Activated naive CD8-positive, alpha-beta T cell treated with anti-CD3 and anti-CD28 coated beads for 36 hours (primary cell): ENCODE measurements at places on chromosomes 5 and 9. TPM values are rescaled to one million over a fixed set of nuclear protein-coding genes. Genes with fewer than 3 reads are reported as not detected.
A peak's percentile ranks its signal among the peaks of the same experiment; 100 is the strongest.

- no peak for DNase-seq
Measured at GRCh38 chr9:113913426-113914195, 37.5 kb downstream of the ZNF618 start.

DNA sequence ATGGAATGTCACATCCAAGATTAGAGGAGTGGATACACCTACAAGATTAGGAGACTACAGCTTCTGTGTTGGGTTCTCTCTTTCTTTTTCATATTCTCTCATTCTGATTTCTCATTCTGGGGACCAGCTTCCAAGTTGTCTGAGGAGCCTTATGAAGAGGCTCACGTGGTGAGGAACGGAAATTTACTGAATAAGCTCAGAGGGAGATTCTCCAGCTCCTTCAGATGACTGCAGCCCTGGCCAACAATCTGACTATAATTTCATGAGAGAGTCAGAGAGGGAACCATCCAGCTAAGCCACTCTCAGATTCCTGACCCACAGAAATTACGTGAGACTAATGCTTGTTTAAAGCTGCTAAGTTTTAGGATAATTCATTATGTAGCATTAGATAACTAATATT lies 27.1 kb upstream of the TENT2 start:
- no peak for DNase-seq

The NPR3 gene
- not detected for total RNA-seq

The CCIN gene
- not detected for total RNA-seq

GRCh38 chr9:90469435-90469834 lies 173.2 kb downstream of the DIRAS2 start:
- DNase-seq: no peak

GRCh38 chr9:129289131-129289731 lies 111.2 kb upstream of the IER5L start:
- DNase-seq: no peak

DNA sequence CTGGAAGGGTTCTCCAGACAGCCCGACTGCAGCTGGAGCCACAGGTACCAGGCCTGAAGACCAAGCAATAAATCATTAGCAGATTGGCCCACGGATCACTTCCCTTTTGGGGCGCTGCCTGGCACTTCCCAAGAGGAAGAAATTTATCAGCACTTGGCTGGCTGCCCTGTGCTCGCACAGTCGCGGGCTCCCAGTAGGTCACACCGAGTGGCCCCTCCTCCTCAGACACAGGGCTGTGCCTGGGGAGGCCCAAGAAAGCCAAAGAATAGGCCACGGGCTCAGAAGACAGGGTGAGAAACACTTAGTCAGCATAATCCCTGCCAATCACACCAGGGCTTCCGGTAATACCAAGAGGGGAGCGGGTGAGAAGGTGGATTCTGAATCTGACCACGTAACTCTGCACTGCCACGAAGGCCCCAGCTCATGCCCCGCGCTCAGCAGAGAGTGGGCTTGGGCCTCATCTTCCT lies 115.7 kb upstream of the MSX2 start:
- DNase-seq: peak; percentile 4

DNA sequence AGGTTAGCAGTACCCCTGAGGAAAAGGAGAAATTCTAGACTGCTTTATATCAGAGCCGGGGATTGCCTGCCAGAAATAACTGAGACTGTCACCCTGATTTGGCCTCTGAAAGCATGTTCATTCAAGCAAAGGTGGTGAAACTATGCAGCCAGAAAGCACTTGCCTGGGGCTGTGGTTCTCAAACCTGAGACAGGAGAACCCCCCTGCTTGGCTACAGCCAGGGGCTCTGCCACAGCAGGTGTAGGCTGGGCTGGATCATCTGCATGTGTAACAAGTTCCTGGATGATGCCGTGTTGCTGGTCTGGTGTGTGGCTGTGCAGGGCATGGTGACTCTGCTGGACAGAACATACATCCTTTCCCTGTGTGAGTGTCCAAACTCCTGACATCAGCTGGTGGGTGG lies 157.8 kb downstream of the NXNL2 start:
- DNase-seq: no peak

The SLC25A2 gene
- 0.21 TPM for total RNA-seq

DNA sequence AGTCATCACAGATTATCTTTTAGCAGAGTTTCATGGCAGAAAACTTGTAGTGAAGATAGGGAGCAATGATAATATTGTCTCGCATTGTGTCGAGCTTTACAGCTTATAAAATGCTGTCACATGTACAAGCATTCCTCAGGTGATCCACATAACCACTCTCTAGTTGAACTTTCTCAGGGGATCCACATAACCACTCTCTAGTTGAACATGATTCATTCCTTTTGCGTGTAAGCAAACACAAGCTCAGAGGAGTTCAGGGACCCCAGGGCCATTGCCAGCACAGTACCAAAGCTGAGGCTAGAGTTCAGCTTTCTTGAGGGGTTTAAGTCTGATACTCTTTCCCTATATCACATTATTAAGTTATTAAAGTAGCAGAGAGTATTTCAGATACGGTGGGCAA lies 86.7 kb downstream of the CDH6 start:
- DNase-seq: no peak

DNA sequence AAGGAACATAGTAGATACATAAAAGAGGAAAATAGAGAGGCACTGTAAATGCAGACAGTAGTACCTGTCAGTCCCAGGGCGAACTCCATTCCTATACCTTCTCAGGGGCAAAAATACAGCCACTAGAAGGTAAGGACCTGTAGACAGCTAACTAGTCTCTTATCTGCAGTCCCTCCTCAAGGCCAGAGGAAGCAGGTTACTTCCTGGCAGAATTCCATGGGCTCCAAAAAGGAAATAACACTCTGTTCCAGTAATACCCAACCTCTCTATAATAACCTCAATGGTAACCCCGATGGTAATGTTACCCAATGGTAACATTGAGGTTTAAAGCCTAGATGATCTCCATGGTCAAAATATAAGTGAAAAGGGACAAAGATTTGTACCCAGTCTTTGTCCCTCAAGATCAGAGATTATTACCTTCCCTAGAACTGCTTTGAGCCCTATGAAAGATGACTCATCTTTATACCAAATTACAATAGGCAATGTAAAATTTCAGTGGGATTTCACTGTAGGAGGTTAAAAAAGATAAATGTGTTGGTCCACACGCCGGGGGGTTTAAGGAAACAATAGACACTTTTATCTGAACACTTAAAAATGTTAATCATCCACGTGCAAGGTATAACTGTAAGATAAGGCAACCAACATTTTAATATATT lies 113.0 kb downstream of the DENND1A start:
- DNase-seq: no peak

The PDE6A gene
- not detected for total RNA-seq

DNA sequence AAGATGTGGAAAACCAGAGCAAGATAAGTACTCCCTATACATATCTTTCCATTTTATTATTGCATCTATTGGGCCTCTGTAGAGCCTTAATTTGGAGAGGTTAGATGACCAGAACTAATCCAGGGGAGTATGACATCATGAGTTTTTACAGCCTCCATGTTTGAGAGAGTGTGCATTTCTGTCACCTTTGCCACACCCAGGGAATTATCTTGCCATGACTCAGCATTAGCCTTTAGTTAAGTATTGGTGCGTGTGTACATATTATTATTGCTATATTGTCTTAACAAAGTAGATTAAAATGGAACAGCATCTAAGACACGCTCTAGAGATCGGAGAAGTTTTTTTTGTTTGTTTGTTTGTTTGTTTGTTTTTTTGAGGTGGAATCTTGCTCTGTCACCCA lies 27.6 kb downstream of the DIMT1 start:
- DNase-seq: no peak

The ENTPD2 gene
- total RNA-seq: not detected
